ENCODE measurements at places on chromosomes 13 and 19.
A peak's percentile ranks its signal among the peaks of the same experiment; 100 is the strongest.

GRCh38 chr19:15869873-15870272, 28.0 kb downstream of the CYP4F2 start:
- DNase-seq = no peak

- DNase-seq = no peak
These were observed 144.3 kb downstream of the ITGBL1 start for GRCh38 chr13:101596803-101597202.

GRCh38 chr13:59263531-59263930, 900.2 kb downstream of the DIAPH3 start:
- no peak for DNase-seq

DNA sequence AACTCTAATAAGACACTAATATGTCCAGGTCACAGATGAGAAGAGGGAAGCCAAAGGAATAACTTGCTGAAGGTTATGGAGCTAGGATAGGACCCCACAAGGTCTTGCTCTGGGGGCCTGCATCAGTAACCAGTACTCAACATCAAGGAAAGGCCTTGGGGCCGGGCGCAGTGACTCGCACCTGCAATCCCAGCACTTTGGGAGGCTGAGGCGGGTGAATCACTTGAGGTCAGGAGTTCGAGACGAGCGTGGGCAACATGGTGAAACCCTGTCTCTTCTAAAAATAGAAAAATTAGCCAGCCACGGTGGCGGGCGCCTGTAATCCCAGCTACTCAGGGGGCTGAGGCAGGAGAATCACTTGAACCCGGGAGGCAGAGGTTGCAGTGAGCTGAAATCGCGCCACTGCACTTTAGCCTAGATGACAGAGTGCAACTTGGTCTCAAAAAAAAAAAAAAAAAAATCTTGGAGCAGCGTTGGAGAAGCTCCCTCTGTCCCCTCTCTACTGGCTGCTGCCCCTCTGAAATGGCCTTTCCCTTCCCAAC, 1.8 kb downstream of the LONP1 start:
- peak; percentile 73 for DNase-seq

DNA sequence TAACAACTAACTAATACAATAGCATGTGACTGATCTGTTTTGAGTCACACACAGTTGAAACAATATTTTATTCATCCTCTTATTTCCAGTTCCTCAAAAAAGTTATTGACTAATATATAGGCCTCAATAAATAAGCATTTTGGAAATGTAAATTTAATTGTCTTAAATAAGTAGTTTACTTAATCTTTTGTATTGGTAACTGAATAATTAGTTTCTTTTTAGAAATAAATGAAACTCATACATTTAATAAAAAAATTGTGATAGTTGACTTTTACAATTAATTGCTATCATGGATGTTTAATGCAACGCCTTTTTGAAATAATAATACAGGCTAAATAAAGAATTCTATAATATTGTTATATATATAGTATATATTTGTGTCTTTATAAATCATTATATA, 500.8 kb upstream of the PCDH20 start:
- DNase-seq = no peak

DNA sequence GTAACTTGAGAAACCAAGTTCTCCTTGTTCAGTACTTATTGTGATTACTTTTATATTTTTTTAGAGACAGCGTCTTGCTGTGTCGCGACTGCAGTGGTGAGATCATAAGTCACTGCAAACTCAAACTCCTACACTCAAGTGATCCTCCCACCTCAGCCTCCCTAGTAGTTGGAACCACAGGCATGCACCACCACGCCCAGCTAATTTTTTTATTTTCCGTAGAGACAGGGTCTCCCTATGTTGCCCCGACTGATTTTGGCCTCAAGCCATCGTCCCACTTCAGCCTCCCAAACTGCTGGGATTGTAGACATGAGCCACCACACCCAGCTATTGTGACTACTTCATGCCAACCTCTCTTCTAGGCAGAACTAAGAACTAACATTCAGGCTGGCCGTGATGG, 8.3 kb downstream of the C19orf53 start:
- no peak for DNase-seq

- no peak for DNase-seq
These were observed 15.7 kb downstream of the TJP3 start for GRCh38 chr19:3723883-3724282.

- no peak for DNase-seq
These were observed 1.9 kb downstream of the SAFB start for GRCh38 chr19:5624741-5625278.
